RPMI8226 (cell line): ENCODE measurements at places on chromosomes 1 and 21.

GRCh38 chr1:20255666-20256065 is 35.0 kb upstream of the VWA5B1 start:
- no peak for DNase-seq

DNA sequence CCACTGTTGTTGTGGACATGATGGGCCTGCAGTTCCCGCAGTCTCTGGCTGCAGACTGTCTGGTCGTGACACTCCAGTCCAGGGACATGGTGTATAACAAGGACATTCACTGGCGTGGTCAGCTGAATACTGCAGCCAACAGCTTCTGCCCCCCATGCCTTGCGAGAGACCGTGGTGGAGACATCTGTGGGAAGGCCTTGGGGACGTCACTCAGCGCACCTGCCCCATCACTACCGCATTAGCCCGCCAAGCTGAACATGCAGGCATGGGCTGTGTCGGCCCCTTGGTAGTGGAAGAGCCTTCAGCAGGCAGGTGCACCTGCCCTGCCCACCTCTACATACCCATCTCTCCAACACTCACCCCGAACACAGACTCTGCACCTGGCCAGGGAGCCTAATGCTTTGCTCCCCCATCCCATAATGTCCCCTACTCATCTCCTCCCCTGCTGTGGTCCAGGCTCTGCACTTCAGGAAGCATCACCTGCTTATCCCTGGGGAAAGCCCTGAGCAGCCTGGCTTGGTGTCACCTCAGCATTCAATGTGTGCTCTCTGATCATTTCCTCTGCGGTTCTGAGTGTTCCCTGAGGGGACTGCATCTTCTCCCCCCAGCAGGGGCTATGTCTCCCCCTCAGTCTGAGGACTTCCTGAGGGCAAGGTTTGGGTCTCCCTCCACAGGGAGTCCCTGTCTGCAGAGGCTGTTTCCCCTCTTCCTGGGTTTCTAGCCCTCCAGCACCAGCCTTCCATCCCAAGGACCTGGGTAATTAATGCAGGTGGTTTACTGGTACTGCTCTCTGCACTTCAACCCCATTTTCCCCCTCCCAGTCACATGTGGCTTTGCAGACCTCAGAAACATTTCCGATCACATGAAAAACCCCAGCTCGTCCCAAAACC is 3.2 kb downstream of the PGLYRP4 start:
- DNase-seq, result no peak

- DNase-seq, result no peak
Observed at GRCh38 chr1:219446288-219446687, 166.6 kb downstream of the ZC3H11B start.

DNA sequence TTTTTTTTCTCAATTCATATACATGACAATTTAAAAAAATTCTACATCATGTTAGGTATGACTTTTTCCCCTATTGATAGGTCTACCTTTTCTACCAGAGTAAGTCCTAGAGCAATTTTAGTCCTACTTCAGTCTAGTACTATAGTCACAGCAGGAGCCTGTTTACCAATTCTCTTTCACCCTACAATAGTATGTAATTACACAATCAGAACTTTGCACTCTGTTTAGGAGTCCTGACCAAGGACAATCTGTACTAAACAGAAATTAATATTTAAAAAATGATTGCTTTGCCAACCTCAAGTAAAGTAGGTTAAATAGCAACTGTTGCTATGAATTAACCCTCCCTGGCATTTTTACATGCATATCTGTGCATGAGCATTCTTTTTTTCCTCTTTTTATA is 810 bp upstream of the CYP4A11 start:
- no peak for DNase-seq

GRCh38 chr1:248924696-248925532 is 18.9 kb downstream of the PGBD2 start:
- peak; percentile 83 for DNase-seq

DNA sequence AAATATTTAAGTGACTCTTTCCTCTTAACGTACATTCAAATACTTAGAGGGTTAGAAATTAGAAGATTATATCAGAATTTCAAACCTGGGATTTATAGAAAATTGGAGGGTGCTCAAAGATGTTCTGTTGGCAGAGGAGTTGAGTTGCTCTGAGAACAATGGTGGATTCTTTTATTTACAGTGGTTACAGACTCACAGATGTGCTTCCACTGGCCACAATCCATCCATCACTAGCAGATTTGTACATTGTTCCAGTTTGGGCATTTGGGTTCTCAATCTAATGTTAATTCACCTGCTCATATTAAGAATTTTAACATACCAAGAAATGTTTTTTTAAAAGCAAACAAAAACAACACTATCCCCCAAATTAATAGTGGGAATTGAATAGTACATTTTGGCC is 23.5 kb downstream of the DNAJC6 start:
- DNase-seq, result no peak

DNA sequence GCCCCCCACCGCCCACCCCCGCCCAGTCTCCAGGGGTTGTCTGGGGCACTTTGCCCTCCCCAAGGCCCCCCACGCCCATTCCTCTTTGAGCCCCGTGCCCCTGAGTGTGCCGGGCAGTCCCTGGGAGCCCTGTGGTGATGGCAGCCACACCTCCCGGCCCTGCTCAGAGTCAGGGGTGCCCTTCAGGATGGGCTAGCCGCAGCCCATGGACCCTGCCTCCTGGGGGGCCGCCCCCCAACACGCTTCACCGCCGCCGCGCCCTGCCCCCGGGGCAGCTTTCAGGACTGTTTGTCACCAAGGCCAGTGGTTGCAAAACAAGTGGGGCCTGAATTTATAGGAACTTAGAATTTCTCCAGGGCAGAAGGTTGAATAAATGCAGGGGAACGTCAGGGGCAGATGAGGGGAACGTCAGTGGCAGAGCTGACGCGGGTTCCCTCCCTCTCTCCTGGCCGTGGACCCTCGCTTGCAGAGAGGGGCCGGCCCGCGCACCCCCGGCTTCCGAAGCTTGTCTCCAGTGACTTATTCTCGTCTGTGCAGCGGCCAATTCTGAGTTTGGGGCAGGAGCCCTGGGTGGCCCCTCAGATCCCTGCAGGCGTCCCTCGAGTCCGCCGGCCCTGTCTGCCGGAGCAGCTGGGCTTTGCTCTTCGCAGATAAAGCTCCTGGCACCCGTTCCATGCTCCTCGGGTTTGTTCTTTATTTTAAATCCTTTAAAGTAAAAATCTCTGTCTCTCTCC is 41.2 kb upstream of the ADARB1 start:
- DNase-seq, result no peak

DNA sequence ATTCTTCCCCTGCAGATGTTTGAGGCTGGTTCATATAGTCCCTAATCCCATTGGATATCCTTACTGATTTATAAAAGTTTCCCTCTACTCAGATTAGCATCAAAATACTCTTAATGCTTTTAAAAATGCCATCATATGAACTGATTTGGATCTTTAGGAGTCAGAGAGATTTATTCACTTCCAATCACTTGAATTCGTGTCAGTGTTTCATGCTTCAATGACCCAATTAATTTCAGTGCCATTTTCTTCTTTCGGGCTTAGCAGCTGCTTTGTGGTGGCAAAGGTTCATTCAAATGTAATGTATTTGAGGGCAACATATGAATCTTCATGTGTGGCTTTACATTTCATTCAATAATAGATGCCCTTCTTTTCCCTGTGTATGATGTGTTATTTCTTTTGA is 2.2 kb upstream of the TSEN15 start:
- DNase-seq, result no peak

DNA sequence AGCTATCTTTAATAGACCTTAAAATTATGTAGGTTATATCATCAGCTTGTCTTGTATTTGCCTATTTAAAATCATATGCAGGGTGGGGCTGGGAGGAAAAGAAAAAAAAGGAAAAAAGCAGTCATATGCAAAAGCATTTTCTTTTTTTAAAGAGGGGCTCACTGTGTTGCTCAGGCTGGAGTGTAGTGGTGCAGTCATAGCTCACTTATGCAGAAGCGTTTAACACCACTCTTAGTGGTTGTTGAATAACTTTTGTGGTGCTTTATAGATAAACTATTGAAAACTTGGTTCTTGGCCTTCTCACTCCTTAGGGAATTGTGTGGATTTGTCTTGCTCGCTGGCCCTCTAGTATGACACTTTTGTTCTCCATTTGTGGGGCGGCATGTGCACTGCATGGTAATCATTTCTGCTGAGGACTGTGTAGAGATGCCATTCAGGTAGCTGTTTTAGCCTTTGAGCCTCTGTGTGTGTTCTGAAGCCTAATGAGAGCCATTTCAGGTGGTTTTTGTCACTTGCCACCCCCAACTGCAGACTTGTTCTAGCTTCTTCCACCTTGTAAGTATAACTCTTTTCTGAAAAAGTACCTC is 77.8 kb downstream of the KIF1B start:
- DNase-seq, result no peak

- DNase-seq, result no peak
Observed at GRCh38 chr1:33850481-33850880, 13.4 kb upstream of the HMGB4 start.

DNA sequence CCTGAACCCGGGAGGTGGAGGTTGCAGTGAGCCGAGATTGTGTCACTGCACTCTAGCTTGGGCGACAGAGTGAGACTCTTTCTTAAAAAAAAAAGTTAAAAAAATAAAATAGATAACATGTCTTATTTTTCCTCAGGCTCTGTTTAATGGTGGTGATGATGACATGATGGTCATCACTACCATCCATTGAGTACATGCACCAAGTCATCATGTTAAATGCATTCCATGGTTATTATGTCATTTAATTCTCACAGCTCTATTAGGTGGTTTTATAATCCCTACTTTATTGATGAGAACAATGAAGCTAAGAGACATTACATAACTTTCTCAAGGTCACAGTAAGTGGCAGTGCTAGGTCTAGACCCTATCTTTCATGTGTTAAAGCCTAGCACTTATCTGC is 34.4 kb upstream of the MAB21L3 start:
- DNase-seq, result no peak

DNA sequence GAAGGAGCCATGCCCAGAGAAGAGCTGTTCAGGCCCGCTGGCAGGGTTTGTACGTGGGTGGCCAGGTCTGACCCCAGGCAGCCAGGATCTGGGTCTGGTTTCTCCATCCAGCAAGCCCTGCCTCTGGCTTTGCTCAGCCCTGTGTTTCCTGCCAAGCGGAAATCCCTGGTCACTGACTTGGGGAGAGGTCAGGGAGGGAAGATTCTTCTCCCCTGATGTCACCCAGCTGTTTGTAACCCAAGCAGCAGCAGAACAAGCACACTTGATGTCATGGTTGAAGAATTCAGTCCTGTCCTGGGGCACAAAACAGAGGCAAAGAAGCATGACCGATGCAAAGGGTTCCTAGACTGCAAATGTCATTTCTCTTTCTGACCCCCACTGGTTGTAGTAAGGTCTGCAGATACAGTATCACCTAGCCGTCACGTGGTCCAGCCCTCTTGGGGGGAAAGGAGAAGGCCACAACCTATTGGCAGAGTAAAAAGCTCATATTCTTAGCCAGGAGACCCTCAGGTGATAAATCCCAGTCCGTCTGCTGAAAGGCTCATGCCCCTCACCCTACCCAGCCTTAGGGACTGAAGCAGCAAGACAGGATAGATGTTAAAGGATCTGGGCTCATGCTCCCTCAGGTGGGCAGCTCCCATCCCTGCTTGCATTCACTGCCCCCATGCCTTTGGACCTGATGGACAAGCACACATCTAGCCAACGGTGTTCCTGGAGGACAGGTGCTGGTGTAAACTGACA is 120.9 kb downstream of the SYT2 start:
- DNase-seq, result no peak

DNA sequence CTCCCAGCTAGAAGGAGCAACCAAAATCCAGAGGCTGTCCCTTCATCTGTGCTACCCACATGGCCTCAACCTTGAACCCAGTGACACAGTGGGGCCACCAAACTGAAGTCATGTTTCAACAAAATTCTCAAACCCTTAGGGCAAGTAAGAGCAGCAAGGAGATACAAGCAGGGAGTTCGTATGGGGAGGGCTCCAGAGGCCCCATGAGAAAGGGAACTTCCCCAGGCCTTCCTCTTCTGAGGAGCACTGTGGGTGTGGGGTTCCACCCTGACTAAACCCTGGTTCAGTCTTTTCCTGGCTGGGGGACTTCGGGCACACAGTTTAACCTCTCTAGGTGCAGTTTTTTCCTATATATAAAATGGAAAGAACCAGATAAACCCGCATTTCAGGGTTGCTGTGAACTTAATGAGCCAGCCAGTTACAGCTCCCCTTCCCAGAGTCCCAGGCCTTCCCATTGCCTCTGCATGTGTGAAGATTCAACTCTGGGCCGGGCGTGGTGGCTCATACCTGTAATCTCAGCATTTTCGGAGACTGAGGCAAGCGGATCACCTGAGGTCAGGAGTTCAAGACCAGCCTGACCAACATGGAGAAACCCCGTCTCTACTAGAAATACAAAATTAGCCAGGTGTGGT is 8.0 kb upstream of the THEMIS2 start:
- DNase-seq, result peak; percentile 25

DNA sequence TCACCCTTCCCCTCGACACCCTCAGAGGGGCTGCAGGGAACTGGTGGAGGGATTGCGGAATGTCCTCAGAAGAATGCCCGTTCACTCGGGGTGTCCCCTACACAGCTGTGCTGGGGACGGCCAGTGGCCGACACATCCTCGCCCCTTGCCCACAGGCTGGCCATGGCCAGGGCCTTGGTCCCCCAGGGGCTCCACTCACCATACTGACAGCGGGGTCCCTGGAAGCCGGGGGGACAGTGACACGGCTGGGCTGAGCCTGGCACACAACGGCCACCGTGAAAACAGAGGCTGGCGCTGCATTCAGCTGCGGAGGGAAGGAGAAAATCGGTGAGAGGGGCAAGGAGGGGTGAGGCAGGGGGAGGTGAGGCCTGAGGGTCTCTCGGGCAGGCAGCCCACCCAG is 31.7 kb downstream of the MEGF6 start:
- no peak for DNase-seq

GRCh38 chr1:4702932-4703331 is 48.5 kb downstream of the AJAP1 start:
- no peak for DNase-seq
